Pulmonary artery endothelial cell (primary cell): ENCODE measurements at places on chromosomes 3 and 15.

GRCh38 chr15:37929238-37929637 lies 5.2 kb upstream of the TMCO5A start:
- DNase-seq: no peak

GRCh38 chr15:77029166-77030047 lies 34.5 kb downstream of the PSTPIP1 start:
- DNase-seq: no peak

GRCh38 chr3:108608750-108609149 lies 19.2 kb downstream of the DZIP3 start:
- DNase-seq: no peak

- no peak for DNase-seq
These were observed 12.7 kb upstream of the MUC20 start for GRCh38 chr3:195708061-195708460.

GRCh38 chr15:38512901-38513300 lies 51.7 kb downstream of the RASGRP1 start:
- DNase-seq: no peak

DNA sequence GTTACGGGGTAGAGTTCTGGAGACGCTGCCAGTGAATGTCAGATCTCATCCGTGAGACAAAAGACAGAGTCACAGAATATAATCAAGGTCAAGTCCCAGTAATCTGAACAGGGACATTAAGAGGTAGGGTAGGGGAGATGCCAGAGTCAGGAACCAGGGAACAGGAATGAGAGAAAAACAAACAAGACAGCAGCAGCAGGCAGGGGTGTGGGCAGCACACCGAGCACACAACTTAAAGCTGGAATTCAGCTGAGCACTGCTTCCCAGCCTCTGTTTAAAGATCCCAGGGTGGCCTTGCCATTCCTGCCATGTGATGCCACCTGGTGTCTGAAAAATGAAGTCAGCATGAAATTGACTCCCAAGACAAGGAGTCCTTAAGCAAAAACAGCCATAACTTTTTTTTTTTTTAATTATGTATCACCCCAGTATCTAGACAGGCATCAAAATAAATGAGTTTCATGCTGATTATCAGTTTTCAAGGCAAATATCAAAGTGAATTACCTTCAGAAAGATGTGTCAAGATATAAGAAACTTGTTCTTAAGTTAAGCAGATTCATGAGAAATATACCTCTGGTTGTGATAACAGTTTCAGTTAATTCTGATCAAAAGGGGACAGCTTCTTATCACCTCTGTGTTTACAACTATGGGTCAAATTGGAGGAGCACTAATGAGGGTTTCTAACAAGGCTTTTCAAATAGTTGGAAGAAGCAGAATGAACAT lies 203.7 kb downstream of the SLC9A9 start:
- DNase-seq: peak; percentile 54

DNA sequence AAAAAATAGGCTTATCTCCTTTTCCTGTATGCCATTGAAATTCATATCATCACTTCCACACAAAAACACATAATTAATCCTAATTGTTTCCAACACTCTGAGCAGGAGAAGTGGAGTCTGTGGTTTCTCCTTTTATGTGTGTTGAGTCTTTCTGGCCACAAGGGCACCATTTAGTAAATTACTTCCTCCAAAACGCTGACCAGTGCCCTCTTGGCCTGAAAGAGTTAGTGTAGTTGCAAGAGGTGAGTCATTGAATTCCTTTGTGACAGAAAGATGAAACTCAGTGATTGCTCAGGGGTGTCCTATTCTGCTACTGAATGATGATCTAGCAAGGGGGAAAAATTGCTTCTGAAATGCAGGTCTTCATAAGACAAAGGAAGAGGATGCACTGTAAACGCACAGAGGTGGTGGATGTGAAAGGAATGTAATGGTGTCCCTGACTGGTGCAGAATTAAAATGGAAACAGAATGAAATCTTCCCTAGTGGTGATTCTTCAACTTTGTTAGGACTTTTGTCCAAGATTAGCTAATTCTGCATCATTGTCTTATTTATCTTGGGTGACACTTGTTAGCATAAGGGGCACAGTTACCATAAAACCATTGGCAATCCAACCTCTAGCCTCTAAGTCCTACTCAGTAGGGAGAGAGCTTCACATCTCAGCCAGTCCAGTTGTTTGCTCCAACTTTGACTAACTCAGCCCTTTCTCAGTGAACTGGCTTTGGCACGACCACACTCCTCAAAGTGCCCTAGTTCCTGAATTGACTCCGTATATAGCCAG lies 208.4 kb upstream of the NANOGP8 start:
- peak; percentile 52 for DNase-seq

GRCh38 chr3:152331998-152332397 lies 63.3 kb downstream of the MBNL1 start:
- DNase-seq: no peak

- DNase-seq: no peak
These were observed 10.6 kb upstream of the PRKCI start for GRCh38 chr3:170211668-170212067.

GRCh38 chr15:48582452-48583247 lies 62.9 kb downstream of the FBN1 start:
- no peak for DNase-seq

DNA sequence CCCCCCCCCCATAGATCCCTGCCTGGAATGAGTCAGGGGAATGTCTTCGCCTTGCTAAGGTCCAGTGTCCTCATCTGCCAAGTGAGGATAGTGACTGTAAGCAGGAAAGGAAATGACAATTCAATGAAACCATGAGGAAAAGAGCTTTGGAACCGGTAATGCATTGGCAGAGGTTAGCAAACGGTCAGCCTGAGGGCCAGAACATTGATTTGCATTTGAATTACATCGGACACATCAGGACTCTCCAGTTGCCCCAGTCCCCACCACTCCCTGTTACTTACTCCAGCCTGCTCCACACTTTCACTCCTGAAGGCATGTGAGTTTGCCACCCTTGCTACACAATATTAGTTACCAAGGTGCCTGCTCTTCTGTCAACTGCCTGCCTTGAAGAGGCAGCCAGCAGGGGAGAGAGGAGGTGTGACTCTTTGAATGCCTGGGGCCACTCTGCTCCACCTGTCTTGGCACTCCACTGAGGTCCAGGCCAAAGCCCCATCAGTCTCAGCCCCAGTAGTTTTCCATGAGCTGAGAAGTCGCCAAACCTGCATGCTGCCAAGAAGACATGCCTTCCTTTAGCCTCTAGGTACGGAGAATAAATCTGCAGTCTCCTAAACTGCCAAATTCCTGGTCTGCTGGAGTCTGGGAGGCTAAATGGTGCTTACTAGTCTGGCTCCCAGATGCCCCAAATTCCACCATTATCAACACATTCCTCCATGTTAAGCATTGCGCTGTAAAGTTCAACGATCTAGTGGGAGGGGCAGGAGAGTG lies 191.7 kb upstream of the TLE3 start:
- no peak for DNase-seq

GRCh38 chr3:46699676-46700523 lies 1.3 kb upstream of the TMIE start:
- DNase-seq: no peak

- DNase-seq: no peak
These were observed 239 bp upstream of the ZFYVE19 start for GRCh38 chr15:40806672-40807027.

DNA sequence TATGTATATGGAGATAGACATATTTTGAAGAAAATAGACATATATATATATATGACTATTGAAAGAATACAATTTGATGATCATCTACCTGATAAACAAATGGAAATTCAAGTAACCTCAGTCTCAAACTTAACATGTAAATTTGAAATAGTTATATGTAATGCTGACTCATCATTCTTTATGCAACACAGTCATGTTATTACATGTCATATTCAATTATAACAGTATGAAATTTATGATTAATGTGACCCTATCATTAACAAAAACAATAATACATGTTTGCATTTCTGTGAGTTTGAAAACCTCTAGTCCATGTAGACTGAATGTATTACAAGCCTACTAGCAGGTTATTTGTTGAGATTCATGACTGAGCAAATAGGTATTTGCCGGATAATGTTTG lies 204.1 kb downstream of the CADM2 start:
- no peak for DNase-seq

GRCh38 chr3:79253271-79253670 lies 514.5 kb downstream of the ROBO1 start:
- no peak for DNase-seq

GRCh38 chr3:5136211-5136918 lies 14.3 kb downstream of the ARL8B start:
- DNase-seq: no peak

DNA sequence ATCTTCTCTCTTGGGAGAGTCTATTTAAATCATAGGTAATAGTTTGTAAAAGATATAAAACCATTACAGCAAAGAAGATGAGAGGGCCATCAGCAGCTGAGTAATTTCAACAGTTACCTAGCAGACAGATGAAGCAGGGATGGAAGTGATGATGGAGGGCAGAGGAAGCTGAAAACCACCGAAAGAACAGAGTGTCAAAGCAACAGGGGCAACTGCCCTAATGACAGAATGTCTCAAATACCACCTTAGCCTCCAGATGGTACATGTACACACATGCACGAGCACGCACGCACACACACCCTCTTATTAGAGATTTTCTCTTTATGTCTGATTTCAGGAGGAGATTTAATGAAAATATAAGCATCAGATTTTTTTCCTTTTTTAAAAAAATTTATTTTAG lies 64.5 kb downstream of the NEDD4 start:
- no peak for DNase-seq

DNA sequence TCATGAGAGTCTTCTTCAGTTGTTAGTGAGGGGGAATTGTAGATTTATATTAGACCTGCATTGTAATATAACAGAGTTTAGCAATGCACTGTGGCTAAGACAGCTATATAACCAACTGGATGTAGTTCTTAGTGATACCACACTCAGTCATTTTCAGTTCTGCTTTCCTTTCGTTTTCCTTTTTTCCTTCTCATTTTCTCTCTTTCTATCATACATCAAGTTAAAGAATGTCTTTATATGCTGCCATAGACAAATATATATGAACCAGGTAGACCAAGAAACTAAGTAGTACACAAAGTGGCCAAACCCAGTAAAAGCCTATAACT lies 43.7 kb upstream of the CD47 start:
- no peak for DNase-seq

DNA sequence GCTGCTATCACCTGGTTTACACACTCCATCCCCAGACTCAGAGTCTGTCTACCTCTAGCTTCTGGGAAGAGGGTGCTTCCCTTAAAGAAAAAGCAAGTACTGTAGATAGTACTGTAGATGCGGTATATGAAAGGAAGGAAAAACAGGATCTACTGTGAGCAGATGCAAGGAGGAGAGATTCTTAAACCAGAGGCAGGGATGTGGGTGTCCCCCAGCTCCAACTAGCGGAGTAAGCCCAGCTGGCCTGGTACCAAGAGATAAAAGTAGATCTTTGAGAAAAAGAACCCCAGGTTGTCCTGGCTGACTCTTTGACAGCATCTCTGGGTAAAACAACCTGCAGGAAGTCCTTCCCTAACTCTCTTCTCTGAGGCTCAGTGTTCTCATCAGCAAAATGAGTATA lies 523.7 kb upstream of the PROK2 start:
- DNase-seq: no peak

DNA sequence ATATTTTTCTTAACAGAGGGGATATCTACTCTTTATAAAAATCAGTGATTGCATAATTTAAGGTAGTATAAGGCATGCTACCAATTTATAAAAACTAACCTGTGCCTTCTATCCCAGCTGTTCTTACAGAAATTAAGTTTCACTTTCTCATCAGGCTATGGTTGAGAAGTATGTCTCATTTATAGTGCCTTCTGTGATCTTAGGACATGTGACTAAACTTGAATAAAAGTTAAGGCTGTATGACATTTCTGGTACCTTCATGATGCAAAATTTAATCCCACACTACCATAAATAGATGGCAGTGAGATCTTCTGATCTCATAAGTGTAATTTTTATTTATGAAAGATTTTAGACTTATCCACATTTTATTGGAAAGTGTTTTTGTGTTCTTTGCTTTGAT lies 12.6 kb downstream of the TIPARP start:
- no peak for DNase-seq

DNA sequence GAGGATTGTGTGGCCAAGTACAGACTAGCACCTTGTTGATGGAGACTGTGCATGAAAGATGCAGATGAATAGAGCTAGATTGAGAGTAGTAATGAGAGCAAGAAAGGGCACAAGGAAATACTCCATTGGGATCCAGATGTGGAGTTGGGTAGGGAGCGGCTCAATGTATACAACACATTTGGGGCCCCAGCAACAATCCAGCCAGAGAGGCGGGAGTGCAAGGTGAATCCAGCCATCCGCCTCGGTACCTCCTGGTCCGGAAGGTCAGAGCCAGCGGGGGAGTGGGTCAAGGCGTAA lies 9.0 kb downstream of the ISL2 start:
- DNase-seq: no peak

GRCh38 chr15:29568840-29569532 lies 253.3 kb downstream of the TJP1 start:
- no peak for DNase-seq

DNA sequence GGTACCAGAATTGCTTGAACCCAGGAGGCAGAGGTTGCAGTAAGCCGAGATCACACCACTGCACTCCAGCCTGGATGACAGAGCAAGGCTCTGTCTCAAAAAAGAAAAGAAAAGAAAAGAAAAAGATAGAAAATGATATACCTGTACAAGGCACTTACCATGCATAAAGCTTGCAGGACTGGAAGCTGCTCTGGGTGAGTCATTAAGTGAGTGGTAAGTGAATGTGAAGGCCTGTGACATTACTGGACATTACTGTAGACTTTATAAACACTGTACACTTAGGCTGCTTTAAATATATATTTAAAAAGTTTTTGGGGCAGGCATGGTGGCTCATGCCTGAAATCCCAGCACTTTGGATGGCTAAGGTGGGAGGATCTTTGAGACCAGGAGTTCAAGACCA lies 99.2 kb downstream of the SLMAP start:
- DNase-seq: no peak

DNA sequence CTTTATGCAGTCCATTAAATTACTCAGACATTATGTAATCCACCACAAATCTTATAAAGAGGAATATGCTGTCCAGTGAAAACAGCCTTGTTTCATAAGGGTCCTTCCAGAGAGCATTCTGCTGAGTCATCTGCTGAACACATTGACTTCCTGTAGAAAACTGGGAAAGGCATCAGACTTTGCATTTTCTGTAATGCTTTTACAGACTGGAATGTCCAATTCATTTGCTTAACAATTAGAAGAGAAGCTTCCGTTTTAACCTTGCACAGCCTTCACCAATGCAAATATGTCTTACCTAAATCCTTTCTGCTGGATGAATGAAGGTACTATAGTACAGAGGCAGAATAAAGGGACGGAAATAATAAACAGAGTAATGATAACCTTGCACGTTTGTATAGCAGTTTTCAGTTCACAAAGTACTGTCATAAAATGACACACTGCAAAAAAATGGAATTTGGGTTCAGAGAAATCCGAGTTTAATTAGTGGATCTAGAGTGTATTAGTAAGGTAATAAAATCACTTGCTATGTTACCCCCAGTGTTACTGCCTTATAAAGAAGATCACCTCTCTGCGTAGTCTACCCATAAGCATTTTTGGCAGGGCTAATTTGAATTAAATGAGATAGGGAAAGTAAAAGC lies 301.5 kb downstream of the PYDC2 start:
- peak; percentile 37 for DNase-seq

- DNase-seq: no peak
These were observed 27.6 kb downstream of the KBTBD12 start for GRCh38 chr3:127942613-127943012.
